Chondrocyte (in vitro differentiated cells): ENCODE measurements at places on chromosomes 1 and 21. TPM values are rescaled to one million over a fixed set of nuclear protein-coding genes. Genes with fewer than 3 reads are reported as not detected.

GRCh38 chr1:62687421-62687902 is 724 bp downstream of the DOCK7 start:
- DNase-seq = no peak

CELA3B gene
- not detected in 3 replicates for total RNA-seq

NIPAL3 gene
- 27.1 to 35.3 TPM (median 29.3 TPM) in 3 replicates for total RNA-seq

HLX gene
- total RNA-seq = 0.33 to 0.82 TPM (median 0.62 TPM) in 3 replicates

- no peak for DNase-seq
Measured at GRCh38 chr1:66206563-66207144, 327.3 kb upstream of the SGIP1 start.

- no peak for DNase-seq
Measured at GRCh38 chr1:241857131-241857530, 9.1 kb downstream of the EXO1 start.

PADI3 gene
- not detected in 3 replicates for total RNA-seq

- no peak for DNase-seq
Measured at GRCh38 chr1:39407896-39408640, 83.4 kb upstream of the BMP8A start.

- DNase-seq = no peak
Measured at GRCh38 chr1:206805357-206805756, 33.1 kb upstream of the IL10 start.

SLC45A3 gene
- total RNA-seq = 1.6 to 2.9 TPM (median 2.9 TPM) in 3 replicates

DNA sequence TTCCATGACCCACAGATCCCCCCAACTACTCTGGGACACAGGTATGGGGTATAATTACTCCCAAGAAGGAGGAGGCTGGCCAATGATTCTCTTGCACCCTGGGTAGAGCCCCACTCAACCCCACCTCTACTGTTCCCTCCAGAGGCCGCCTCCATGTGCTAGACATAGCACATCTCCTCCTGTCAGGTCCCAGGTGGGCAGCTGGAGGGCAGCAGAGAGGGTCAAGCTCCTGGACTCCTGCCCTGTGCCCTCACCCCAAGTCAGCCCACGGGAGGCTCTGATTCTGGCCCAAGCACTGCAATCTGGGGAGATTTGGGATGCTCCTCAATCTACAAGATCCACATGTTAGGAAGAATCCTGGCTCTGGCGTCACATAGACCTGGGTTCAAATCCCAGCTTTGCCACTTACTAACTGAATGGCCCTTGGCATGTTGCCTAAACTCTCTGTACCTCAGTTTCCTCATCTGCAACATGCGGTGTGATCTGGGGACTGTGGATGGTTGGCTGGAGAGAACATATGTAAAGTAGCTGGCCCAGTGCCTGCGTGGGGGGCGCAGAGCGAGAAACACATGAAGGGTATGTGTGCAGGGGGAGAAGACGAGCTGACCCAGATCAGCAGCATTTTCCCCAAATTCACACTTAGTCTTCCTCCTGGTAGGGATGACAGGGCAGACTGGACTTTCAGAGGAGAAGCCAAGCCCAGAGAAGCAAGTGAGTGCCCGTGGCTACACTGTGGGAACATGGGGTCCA is 23.2 kb downstream of the TNNT2 start:
- DNase-seq = peak; percentile 71

DNA sequence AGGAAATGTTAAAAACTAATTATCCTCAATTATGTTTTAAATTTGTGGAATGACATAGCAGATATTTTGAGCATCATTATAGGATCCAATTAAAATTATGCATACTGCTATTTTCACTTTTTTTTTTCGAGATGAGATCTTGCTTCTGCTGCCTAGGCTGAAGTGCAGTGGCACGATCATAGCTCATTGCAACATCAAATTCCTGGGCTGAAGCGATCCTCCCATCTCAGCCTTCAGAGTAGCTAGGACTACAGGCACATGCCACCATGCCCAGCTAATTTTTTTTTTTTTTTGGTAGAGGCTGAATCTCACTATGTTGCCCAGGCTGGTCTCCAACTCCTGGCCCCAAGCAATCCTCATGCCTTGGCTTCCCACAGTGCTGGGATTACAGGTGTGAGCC is 11.3 kb upstream of the SLC1A7 start:
- DNase-seq = no peak

HES3 gene
- total RNA-seq = not detected in 3 replicates

GRCh38 chr1:206734499-206735142 is 36.0 kb upstream of the IL19 start:
- no peak for DNase-seq

- no peak for DNase-seq
Measured at GRCh38 chr1:25825605-25826004, 5.9 kb downstream of the MTFR1L start.

DNA sequence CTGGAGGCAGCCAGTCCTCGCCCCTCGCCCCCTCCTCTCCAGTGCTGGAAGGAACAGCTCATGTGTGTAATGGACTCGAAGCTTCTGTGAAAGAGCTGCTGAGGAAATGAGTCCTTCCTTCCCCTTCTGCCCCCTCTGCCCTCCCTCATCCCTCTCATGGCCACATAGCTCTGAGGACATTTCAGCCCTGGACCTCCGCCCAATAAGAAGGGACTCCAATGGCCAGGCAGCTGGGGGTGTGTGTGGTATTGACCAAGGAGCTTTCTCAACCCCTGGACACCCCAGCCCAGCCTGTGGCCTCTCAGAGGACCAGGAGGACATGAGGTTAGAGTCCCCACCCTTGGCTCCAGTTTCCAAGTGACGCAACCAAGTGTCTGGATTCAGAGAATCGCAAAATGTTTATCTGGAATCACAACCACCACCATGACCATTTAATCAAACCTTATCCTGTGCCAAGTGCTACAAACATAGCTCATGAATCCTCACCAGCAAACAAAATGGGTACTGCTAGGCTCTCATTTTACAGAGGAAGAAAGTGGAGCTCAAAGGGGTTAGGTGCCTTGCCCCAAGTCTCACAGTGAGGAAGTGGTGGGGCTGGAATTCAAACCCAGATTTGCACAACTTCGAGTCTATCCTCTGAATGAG is 47.8 kb upstream of the ECE1 start:
- no peak for DNase-seq

GRCh38 chr21:41741253-41742072 is 25.4 kb downstream of the RIPK4 start:
- DNase-seq = no peak

GRCh38 chr1:234469376-234469775 is 9.6 kb downstream of the TARBP1 start:
- no peak for DNase-seq

PDC gene
- total RNA-seq = not detected in 3 replicates

GRCh38 chr1:15620155-15620545 is 2.9 kb downstream of the DDI2 start:
- no peak for DNase-seq

ELAPOR1 gene
- total RNA-seq = 0.46 to 1.2 TPM (median 0.97 TPM) in 3 replicates

DNA sequence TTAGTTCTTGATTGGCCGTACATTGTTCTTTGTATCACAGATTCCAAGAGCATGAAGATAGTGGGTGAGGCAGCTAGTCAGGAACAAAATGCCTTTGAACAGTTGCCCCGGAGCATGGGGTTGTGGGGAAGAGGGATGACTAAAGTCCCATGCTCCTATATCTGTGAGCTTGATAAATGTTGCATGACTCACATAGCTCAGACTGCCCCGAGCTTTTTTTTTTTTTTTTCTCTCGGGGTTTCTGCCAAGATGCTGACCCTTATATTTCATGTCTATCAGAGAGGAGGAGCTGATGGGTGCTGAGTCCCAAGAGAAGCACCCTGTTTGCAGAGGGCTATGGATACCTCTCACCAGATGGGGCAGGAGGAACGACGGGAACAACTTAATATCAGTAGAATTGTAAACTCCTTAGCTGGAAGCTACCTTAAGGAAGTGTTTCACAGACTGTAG is 40.6 kb downstream of the SRRM1 start:
- no peak for DNase-seq

GRCh38 chr1:117819301-117819700 is 110.1 kb downstream of the GDAP2 start:
- DNase-seq = no peak

DNA sequence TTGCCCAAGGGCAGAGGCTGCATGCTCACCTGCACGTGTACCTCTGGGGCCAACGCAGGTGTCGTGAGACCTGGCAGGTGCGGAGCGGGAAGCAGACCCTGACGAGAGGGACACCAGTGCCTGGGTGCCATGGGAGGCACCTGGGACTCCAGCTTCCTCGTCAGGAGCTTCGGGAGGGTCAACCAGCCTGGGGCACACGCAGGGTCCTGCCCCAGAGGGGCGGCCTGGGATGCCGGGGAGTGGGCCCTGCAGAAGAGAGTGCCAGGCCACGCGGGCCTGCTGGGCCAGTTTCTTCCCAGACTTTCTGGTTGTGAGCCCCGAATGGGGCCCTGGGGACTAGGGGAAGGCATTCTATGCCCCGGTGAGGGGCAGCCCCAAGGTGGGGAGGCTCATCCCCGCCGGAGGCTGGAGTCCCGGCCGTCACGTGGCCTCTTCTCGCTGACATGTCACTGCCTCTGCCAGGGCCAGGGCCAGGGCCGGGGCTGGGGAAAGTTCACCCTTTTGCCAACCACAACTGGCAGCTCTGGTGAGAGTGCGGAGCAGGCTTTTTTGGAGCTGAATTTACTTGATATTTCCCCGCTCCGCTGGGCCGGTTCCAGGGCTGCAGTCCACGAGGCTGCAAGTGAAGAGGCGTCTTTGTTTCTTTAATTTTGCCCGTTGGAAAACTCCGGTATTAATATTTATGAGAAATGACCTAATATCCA is 38.5 kb upstream of the ACTRT2 start:
- DNase-seq = peak; percentile 90

- DNase-seq = no peak
Measured at GRCh38 chr1:45787905-45788304, 15.5 kb upstream of the MAST2 start.
